ENCODE measurements at places on chromosomes 2 and 18.

DNA sequence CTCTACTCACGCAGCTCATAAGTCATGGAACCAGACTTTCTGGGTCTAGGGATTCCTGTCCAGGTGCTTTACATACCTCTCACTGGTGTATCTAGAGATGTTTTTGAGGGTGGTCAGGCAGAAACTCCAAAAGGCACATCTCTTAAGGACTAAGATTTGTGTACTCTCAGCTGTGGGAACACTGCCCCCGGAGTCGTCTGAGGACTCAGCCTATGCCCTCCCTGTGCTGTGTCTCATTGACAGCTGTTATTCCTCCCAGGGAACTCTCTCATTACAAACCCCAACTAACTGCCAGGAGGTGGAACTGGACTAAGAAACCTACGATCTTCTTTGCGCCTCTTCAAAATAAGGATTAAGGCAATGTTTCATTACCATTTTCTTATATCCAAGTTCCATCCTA lies 293.9 kb upstream of the DLGAP1 start:
- DNase-seq: no peak

GRCh38 chr2:58204195-58204959 lies 36.7 kb downstream of the FANCL start:
- no peak for DNase-seq

- peak; percentile 15 for DNase-seq
Observed at GRCh38 chr2:212939777-212940531, 211.5 kb downstream of the IKZF2 start.

- no peak for DNase-seq
Observed at GRCh38 chr2:113233593-113234550, 44.8 kb downstream of the PAX8 start.

DNA sequence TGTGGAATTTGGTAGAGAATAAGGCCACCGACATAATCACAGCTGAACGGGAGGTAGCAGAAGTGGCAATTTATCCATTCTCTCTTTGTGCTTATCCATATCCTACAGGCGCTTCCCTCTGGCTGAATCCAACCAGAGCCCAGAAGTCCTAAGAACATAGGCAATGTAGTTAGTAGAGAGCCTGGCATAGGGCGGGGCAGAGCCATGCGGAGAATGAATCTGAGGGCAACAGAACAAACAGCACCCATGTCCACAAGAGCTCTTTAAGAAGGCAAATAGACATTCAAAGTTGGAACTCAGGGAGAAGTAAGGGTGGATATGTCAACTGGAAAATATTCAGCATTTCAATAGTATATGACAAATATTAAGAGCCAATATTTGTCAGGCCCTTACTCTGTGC lies 305.9 kb upstream of the VWC2L start:
- DNase-seq: no peak

DNA sequence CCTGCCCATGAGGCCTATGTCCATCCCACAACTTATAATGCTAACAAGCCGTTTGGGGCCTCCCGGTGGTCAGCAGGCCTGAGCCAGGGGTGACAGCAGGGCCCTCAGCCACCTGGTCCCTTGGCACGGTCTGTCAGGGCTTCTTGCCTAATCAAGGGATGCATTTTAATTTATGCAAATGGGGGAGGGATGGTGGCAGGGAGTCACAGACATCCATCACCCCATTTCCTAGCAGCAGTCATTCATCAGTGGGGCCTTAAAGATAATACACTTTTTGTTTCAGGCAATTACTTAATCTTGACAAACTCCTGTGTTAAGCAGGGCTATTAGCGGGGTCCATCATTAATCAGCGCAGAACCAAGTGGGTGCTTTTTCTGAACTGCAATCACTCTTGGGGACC lies 174.5 kb downstream of the GLI2 start:
- DNase-seq: no peak
